ENCODE measurements at places on chromosomes 12 and 14.

- no peak for DNase-seq
Observed at GRCh38 chr12:105214148-105214547, 21.8 kb downstream of the APPL2 start.

DNA sequence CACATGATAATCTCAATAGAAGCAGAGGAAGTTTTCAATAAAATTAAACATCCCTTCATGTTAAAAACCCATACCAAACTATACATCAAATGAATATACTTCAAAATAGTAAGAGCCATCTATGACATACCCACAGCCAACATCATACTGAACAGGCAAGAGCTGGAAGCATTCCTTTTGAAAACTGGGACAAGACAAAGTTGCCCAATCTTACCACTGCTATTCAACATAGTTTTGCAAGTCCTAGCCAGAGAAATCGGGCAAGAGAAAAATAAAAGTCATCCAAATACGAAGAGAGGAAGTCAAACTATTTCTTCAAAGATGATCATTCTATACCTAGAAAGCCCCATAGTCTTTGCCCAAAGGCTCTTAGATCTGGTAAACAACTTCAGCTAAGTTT, 454.7 kb upstream of the PRICKLE1 start:
- DNase-seq = no peak

DNA sequence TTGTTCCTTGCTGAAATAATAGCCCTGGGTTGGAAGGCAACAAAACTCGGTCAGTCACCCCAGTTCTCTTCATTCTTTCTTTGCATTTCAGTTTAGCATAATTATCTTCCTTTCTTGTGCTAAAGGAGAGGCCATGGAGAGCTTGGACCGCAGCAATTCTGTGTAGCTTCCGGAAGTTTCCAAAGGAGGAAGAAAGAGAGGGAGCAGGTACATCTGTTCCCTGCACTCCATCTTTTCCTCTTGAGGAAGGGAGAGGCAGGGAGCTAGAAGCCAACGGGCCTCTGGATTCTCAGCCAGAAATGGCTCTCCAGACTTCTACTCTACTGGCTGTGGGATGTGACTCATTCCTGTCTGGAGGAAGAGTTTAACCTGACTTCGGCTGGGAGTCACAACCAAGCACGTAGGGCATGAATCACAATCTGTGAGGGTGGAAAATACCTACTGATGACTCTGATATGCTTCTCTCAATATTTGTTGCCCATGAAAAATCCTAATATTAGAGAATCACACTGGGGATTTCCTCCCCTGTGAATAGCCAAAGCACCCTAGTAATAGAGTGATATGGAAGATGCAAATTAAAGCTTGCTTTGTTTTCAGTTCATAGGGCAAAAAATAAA, 17.0 kb downstream of the ANO6 start:
- DNase-seq = no peak

DNA sequence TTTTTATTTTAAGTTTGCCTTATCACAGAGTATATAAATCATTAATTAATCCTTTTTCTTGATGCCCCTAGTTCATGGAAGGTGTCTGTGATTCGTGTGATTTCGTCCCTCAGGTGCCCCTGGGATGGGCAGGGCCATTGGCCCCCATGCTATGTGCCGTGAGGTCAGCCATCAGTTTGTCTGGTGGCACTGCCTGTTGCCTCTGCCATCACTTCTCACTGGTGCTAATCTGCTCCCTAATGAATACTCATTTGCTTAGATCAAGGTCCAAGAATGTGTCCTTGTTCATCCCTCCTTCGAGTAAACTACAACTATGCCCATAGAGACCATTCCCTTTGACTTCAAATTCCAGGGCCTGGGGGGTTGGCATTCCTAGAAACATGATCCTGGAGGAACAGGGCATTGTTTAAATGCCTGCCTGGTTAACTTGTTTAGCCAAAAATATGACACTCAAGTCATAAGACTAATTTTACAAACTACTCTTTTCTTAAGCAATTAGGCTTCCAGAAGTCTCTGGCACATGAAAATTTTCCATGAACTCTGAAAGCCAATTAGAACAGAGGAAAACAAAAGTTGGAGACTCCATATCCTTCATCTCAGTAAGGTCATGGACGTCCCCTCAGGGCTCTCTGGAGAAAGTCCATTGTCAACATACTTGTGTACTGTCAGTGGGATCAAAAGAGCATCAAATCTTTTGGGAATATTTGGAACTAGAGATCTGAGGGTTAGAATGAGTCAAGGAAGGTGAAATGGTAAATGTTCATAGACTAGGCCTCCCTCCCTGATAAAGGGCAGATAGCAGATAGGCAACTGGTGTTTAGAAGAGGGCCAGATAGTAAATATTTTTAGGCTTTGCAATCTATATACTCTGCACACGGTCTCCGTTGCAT, 90.9 kb upstream of the PLXNC1 start:
- no peak for DNase-seq

DNA sequence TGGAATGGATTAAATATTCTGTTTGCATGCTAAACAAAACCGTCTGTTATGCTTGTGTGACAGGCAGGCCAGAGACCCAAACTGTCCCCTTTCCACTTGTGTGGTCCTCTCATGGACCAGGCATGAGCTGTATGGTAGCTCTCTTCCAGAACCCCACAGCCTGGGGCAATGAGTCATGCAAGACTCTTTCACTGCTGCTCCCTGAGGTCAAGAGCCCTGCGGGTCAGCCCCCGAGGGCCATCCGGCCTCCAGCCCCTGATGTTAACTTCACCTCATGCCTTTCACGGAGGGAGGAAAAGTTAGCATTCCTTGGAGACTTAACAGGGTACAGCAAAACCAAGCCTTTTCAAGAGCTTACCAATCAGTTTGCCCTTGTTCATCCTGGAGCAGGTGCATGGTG, 239.1 kb upstream of the DIO3 start:
- DNase-seq = no peak

GRCh38 chr14:31950764-31951637, 126.1 kb upstream of the ARHGAP5 start:
- DNase-seq = no peak

DNA sequence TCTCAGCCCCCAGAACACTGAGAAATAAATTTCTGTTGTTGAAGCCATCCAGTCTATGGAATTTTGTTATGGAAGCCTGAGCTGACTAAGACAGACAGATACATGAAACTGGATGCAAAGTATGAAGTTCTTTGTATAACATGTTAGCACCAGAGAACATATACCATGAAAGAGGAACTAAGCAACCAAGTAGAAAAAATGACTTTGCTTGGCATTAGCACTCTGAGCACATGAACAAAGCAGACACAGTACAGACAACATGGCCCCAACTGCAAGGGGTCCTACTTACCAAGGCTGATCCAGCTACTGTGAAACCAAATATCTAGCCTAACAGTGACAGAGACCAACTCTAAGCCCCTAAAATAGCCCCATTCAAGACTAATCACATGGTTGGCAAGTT, 13.8 kb downstream of the EXOC5 start:
- DNase-seq = no peak

- no peak for DNase-seq
Observed at GRCh38 chr12:130157998-130158753, 4.1 kb upstream of the FZD10 start.

GRCh38 chr12:58502226-58502625, 418.1 kb downstream of the LRIG3 start:
- no peak for DNase-seq

DNA sequence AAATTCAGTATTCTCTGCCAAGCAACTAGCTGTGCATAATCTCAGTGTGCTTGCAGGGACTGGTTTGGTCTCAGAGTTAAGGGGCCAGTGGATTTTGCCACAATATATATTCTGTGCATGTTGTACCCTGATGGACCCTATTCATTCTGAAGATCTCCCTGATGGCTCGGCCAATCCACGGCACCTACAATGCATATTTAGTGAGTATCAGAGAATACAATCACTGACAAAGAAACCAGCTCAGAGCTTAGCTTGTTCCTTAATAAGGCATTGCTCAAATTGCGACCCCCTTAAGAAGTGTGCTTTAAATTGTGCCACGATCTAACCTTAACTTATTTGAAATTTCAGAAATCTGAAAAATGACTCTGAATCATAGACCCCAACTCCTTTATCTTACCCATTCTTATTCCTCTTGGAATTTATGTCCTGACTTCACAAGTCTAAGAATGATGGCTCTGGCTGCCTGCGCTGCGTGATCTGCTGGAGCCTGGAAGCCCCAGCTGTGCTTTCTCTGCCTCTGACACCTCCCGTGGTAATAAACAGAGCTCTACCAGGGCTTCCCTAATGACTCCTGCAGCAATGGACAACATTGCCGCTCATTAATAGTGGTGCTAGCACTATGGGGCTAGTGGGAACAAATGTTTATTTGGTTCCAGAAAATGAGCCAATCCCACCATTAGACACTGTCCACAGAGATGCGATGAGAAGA, 9.0 kb upstream of the DCAF4 start:
- no peak for DNase-seq

- no peak for DNase-seq
Observed at GRCh38 chr12:12872139-12872933, 19.0 kb upstream of the GPRC5A start.

DNA sequence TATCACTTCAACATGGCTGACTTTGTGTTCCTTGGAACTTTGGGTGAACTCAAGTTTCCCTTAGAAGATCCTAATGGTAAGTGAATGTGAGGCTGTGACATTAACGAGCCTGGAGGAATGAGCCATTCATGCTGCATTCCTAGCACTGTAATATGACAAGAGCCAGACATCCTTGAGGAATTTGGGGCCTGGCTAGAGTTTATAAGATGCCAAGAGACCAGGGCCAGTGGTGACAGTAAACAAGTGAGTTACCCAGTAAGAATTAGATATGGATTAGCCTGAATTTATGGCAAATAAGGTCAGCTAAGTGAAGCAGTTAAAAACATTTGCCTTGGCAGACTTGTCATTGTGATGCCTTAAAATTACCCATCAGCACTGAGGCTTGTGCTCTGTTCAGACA, 232.4 kb downstream of the AKAP6 start:
- no peak for DNase-seq

- no peak for DNase-seq
Observed at GRCh38 chr14:73365727-73366126, 92.6 kb downstream of the NUMB start.

DNA sequence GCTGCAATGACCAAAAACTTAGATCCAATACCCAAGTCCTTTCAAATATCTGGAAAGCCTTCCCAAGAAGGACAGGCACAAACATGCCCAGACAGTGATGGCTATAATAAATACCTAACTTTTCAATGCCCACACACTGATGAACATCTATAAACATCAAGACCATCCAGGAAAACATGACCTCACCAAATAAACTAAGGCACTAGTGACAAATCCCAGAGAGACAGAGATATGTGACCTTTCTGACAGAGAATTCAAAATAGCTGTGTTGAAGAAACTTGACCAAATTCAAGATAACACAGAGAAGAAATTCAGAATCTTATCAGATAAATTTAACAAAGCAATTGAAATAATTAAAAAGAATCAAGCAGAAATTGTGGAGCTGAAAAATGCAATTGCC, 38.7 kb upstream of the INSM2 start:
- DNase-seq = no peak

GRCh38 chr12:15356951-15357364, 34.6 kb downstream of the PTPRO start:
- DNase-seq = no peak

All from CD4-positive, alpha-beta T cell treated with Interleukin-6 at 100 ng/mL for 8 hours (primary cell).